ENCODE measurements at places on chromosomes 7 and 10.

DNA sequence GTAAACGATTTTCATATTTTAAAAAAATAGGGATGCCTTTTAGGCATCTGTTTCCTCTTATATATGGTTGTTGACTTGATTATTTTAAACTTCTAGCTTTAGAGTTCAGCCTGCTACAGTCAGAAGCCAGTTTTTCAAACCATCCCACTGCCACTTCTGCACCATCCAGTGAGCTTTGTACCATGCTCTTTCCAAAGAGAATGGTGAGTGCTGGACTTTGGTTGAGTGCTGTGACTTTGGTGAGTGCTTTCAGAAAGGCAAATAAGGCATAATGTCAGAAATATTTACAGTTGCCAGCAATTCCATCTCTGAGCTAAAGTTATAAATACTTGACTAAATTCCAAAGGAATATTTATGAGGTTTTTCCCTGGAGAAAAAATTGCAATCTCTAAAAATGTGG lies 117.4 kb downstream of the IPMK start:
- DNase-seq, result no peak

DNA sequence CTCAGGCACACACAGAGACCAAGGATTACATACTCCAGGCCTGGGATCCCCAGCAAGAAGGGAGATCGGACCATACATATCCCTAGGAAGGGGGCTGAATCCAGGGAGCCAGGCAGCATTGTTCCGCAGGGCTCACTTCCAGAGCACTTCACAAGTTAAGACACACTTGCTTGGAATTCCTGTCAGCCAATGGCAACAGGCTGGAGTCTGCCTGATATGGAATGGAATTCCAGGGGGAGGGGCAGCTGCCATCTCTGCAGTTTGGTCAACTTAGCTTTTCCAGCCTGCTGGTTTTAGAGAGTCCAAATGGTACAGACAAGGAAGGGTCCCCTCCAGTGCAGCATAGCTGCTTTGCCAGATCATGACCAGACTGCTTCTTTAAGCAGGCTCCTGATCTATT lies 290.0 kb upstream of the GLI3 start:
- no peak for DNase-seq

- no peak for DNase-seq
Measured at GRCh38 chr10:118669835-118670234, 74.4 kb upstream of the PRLHR start.

DNA sequence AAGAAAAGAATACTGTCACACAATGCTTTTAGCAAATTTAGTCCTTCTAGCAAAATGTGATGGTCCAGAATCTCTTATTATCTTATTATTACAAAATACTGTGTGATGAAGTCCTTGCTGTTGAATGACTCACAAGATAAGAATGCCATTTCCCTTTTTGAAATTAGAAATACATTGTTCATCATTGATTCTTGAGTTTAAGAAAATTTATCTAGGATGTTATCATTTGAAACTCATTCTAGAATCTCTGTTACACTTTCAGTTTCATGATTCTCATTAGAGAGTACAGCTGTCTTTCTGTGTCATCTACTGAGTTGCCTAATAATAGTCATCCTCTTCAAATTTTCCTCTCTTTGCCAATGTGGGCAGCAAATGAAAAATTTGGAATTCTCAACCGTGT lies 9.6 kb downstream of the ZKSCAN5 start:
- DNase-seq, result no peak

DNA sequence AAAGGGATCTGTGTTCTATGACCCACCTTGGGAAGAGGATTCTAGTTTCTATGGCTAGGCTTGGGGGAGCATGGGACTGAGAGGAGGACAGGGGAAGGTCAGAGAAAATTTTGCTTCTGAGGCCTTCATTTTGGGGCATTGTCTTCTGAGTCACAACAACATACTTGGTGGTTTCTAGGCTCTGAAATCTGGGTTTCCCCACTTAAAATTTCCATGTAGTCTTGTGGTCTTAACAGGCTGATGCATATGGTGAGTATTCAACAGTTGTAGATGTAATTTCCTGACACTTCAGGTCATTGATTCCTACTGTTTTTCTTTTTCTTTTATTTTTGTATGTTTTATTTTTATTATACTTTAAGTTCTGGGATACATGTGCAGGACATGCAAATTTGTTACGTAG lies 88.5 kb downstream of the ANKRD7 start:
- DNase-seq, result no peak

All from suppressor macrophage (primary cell).